Hematopoietic multipotent progenitor cell treated with erythropoietin and hydrocortisone succinate and interleukin-3 and kit ligand, for 6 days (in vitro differentiated cells): ENCODE measurements at places on chromosomes 1 and 21.
A peak's percentile ranks its signal among the peaks of the same experiment; 100 is the strongest.

GRCh38 chr21:36178349-36178748, 21.7 kb downstream of the DOP1B start:
- no peak for DNase-seq

GRCh38 chr21:34861258-34861657, 187.8 kb downstream of the RUNX1 start:
- no peak for DNase-seq

GRCh38 chr1:118223426-118223825, 38.4 kb upstream of the SPAG17 start:
- DNase-seq = peak; percentile 9

- no peak for DNase-seq
Observed at GRCh38 chr1:180837020-180837419, 75.7 kb upstream of the KIAA1614 start.

GRCh38 chr1:24506691-24507381, 4.2 kb downstream of the RCAN3 start:
- DNase-seq = no peak

DNA sequence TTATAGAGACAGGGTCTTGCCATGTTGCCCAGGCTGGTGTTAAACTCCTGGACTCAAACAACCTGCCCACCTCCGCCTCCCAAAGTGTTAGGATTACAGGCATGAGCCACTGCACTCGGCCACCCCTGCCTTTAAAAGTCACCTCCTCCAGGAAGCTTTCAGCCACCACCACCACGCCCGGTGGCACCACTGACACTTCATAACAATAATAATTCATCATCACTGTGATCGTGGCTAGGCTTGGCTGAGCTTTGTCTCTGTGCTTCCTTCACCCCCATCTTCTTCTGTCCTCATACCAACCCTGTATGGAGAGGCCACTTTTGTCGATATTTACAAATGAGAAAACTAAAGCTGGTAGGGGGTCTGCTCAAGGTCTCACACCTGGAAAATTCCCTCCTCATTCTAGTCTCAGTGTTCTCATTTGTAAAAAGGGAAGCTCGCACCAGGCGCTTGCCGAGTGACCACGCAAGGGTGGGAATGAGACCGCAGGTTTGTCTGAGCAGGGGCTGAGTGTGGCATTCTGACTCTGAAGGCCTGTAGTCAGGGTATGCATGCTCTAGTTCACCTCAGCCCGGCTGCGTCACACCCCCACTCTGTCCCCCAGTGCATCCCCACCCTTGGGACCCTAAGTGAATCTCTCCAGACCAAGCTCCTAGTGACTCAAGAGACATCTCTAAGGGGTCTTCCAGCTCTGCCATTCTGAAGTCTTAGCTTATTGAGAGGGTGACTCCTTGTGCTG, 12.9 kb upstream of the EPHA2 start:
- no peak for DNase-seq

DNA sequence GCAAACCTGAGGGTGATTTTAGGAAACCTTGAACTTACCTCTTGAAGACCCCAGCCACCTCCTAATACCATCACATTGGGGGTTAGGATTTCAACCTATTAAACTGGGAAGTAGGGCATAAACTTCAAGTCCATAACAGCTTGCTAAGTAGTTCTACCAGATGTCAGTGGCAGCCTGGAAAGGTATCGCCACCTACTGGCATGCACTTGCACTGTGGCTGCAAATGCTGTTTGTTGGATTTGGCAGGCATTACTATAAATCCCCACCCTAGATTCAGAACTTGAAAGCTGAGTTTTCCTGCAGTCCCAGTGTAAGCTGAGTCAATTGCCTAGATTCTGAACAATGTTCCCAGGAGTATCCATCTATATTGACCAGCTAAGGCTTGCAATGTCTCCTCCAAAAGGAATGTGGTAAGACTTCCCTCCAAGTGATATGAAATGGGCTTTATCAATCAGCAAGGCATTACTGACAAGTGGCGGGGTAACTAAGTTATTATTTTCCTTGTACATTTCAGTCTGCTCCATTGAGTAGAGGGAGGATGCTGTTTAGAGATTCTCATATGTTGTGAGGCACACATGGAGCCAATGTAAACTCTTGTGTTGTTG, 474.5 kb downstream of the PTPRC start:
- DNase-seq = peak; percentile 74

GRCh38 chr1:185035258-185035657, 10.1 kb upstream of the RNF2 start:
- no peak for DNase-seq

DNA sequence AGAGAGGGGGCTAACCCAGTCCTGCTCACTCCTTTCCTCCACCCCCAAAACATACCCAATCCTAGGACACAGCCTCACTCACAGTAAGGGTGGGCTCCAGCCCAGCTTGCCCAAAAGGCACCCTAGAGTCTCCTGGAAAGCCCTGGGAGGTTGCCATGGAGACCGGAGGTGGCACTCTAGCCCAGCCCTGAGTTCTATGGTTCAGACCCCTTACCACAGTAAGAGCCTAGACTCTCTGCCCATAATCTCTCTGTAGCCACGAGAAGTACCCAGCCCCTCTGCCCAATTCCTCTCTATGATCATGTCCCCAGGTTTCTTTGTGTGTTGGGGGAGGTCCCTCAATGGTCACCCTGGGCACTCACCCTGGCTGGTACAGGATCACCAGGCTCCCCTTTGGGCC, 14.4 kb downstream of the COL16A1 start:
- DNase-seq = no peak

GRCh38 chr1:191608367-191608766, 549.9 kb upstream of the RGS18 start:
- no peak for DNase-seq

- DNase-seq = no peak
Observed at GRCh38 chr1:169024255-169024654, 82.2 kb upstream of the ATP1B1 start.

GRCh38 chr1:244834543-244835275, 749 bp upstream of the COX20 start:
- DNase-seq = peak; percentile 94

DNA sequence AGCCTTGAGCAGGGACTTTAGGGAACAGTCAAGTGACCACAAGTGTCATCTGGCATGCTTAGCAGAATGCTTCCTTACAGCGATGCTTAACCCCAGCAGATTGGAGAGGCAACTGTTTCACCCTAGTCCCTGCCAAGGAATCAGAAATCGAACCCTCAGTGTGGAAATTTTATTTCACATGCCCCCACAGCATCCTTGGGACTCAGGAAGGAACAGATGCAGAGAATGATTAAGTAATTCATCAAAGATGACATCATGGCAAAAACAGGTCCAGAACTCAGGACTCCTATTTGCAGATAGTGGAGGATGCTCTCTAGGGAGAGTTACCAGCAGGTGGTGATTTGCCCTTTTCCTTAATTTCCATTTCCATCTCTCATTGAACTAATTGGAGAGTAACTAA, 333.0 kb upstream of the KAZN start:
- DNase-seq = no peak

GRCh38 chr1:77797991-77798390, 18.5 kb downstream of the MIGA1 start:
- no peak for DNase-seq

- no peak for DNase-seq
Observed at GRCh38 chr21:14814282-14814681, 250.5 kb downstream of the NRIP1 start.

DNA sequence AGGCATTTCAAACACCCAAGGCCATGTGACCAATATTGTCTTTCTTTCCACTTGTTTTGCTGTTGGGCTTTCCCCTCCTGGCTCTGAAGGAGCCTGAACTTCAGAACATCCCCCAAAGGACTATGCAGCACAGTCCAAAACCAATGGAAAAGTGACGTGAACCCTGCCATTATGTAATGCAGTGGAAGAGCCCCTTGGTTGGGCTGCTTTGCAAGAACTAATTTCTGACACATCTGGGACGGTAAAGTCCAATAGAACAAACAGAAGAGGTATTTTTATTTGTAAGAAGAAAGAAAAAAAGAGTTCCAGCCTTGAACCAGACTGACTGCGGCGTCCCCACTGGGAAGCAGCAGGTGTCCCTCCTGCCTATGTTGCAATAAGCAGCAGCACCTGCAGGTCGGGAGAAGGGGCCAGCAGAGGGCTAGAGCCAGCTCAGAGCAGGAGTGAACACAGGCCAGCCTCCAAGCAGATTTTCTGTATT, 116.7 kb downstream of the CDC7 start:
- DNase-seq = no peak

DNA sequence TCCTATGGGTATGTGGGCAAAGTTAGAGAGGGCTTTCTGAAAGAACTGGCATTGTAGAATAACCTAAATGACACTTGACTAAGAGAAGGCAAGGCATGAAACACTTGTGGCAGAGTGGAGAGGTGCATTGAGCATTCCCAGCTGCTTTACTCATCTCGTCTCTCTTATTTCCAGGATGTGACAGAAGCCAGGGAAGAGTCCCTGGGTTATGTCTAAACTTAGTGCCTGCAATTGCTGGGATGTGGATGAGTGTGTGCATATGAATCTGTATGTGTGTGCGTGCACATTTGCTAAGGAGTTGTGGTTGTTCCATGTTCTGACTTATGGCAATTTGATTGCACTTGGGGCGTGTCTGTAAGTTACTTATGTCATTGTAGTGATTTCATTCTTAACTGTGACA, 1326.5 kb upstream of the B3GALT2 start:
- DNase-seq = no peak

DNA sequence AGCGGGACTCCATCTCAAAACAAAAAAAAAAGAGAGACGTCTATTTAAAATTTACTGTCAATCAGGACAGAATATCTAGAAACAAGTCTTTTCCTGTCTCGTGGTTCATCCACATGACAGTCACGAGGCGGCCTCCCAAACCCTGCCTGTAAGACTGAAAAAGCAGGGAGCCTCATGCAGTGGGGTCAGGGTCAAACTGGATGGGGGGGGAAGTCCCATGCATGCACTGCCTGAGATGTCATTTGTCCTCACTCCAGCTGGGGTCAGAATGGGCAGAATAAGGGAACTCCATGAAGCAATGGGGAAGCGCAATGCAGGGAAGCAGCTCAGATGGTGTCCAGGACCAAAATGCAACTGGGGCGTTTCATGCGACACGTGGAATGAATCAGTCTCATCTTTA, 85.5 kb downstream of the PIK3CD start:
- no peak for DNase-seq
